ENCODE measurements at places on chromosomes 3 and 15. TPM values are rescaled to one million over a fixed set of nuclear protein-coding genes. Genes with fewer than 3 reads are reported as not detected.
A peak's percentile ranks its signal among the peaks of the same experiment; 100 is the strongest.

ROPN1B gene
- not detected for total RNA-seq

GRCh38 chr3:48470286-48470685, 23.7 kb downstream of the ATRIP start:
- DNase-seq = no peak

DNA sequence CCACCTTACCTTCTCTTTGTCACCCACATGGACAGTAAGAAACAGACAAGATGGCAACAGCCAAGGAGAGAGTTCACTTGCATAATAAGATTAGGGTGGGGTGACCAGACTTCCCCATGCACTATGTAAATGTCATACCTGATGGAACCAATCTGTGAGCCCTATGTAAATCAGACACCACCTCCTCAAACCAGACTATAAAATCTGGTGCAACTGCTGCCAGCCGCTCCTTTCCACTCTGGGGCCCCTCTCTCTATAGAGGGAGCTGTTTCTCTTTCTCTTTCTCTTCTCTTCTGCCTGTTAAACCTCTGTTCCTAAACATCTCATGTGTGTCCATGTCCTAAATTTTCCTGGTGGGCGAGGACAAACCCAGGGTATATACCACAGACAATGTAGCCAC, 405.5 kb upstream of the CNTN4 start:
- DNase-seq = no peak

GRCh38 chr3:11096266-11097139, 57.8 kb upstream of the HRH1 start:
- peak; percentile 60 for DNase-seq

Data from mesenteric fat pad (tissue), 1 donor.